ENCODE measurements at places on chromosomes 7 and 10.

- DNase-seq, result peak; percentile 53
Measured at GRCh38 chr10:5594271-5595049, 69.7 kb downstream of the CALML3 start.

DNA sequence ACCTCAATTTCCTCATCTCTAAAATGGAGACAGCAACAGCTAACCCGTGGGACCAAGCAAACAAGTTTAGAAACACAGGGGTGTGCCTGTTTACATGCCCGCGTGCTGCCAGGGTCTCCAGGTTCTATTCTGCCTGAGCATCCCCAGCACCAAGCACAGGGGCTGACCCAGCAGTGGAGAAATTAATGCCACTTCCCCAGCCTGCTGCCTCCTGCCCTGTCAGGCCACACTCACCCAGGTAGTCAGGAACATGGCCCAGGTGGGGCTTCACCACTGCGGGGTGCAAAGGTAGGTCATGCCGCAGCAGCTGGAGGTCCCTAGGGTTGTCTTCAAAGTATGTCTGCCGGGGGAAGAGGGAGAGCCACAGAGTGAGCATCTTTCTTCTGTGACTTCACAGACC lies 5.8 kb downstream of the DDX56 start:
- no peak for DNase-seq

DNA sequence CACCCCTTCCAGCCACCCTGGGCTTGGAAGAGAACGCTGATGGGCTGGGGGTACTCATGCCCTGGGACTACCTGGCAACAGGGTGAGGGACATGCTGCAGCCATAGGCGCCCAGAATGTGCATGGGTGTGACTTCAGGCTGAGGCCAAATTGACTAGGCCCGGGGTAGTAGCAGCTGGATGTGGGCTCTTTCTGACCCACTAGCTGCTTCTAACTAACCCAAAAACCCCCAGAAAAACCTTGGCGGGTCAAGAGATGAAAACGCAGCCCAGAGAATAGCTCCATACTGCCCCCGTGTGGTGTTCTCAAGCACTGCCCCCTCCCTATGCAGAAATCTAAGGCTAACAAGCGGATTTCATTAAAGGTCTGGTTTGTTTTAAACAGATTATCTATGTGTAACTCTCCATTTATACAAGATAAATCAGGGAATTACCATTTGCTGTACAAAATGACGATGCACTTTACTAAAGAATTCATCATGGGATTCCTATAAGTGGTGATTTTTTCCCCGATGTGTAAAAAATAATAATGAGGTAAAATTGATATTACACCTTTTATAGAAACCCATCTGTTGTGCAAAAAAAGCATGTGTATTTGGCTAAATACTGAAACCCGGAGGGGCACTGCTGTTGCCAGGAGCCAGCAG lies 4.2 kb downstream of the SMARCD3 start:
- no peak for DNase-seq

DNA sequence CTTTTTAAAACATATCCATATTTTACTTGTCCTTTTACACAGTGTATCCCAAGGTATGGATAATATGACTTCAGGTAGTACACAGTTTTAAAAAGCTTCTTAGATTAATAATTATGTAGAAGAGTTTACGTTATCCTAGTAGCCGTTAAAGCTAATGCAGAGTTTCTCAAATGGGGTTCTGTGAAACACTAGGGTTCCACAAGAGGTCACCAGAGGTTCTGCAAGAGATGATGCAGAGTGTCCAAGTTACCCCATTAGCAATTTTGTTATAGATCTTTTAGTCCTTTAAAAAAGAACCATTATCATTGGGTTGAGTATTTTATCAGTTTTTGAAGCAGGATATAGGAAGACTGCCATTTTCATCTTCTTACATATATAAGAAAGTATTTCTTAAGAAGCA lies 298.9 kb upstream of the HPS1 start:
- DNase-seq, result no peak

GRCh38 chr7:157737151-157738065 lies 400.6 kb downstream of the DNAJB6 start:
- no peak for DNase-seq

All from renal cortex interstitium (tissue), 15 donors.